ENCODE measurements at places on chromosomes 4 and X. TPM values are rescaled to one million over a fixed set of nuclear protein-coding genes. Genes with fewer than 3 reads are reported as not detected.
A peak's percentile ranks its signal among the peaks of the same experiment; 100 is the strongest.

The TMEM192 gene
- total RNA-seq: 26.6 TPM

The SLC34A2 gene
- total RNA-seq: not detected

The TKTL2 gene
- total RNA-seq: not detected

The RBM3 gene
- 354 TPM for total RNA-seq

The HTN3 gene
- total RNA-seq: not detected

The CFI gene
- not detected for total RNA-seq

The FAM13A gene
- total RNA-seq: 11.1 TPM

The KCNE5 gene
- 1.4 TPM for total RNA-seq

The CLDN34 gene
- not detected for total RNA-seq

The RAB9A gene
- 28.0 TPM for total RNA-seq

The ETDB gene
- not detected for total RNA-seq

The CSAG2 gene
- not detected for total RNA-seq

The MAGEA10 gene
- total RNA-seq: not detected

The SMR3B gene
- not detected for total RNA-seq

The TCP11X1 gene
- not detected for total RNA-seq

- peak; percentile 80 for DNase-seq
These were observed 22.2 kb downstream of the PDGFC start for GRCh38 chr4:156949373-156949814.

DNA sequence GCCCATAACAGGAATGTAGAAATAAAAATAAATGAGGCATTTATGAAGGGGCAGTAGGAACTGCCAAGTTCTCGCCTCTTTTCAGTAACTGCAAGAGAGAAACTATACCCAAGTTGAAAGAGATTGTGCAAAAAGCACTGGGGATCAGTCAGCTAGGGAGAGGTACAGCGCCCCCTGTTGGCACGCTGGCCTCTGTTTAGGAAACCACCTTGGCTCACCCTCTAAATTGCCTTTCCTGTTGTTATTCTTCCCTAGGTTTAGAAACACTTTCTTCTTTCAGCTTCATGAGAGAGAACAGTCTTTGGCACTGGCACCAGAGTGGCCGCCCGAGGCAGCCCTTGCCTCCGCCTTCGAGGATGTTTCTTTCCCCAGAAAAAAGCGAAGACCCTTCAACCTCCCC lies 348.5 kb downstream of the MID1IP1 start:
- DNase-seq: peak; percentile 62
- H3K36me3 ChIP-seq: no peaks in the 10 kb centered on the region
- peaks cover 59% of the 10 kb centered on the region for H3K27me3 ChIP-seq
- no peaks in the 10 kb centered on the region for H3K4me1 ChIP-seq
- H3K4me3 ChIP-seq: no peak overlapping the region
- no peak overlapping the region for H3K27ac ChIP-seq

GRCh38 chrX:150887906-150888465 lies 10.5 kb downstream of the CD99L2 start:
- peaks cover 8% of the 10 kb centered on the region for H3K4me1 ChIP-seq
- H3K27me3 ChIP-seq: no peaks in the 10 kb centered on the region
- H3K27ac ChIP-seq: no peak overlapping the region
- no peak overlapping the region for H3K4me3 ChIP-seq
- peak; percentile 44 for DNase-seq

- H3K4me3 ChIP-seq: no peak overlapping the region
- peak overlapping the region; percentile 68 for H3K27ac ChIP-seq
- no peak for DNase-seq
- no peaks in the 10 kb centered on the region for H3K36me3 ChIP-seq
- H3K27me3 ChIP-seq: no peaks in the 10 kb centered on the region
These were observed 668.1 kb downstream of the RAPGEF2 start for GRCh38 chr4:159770969-159771368.

DNA sequence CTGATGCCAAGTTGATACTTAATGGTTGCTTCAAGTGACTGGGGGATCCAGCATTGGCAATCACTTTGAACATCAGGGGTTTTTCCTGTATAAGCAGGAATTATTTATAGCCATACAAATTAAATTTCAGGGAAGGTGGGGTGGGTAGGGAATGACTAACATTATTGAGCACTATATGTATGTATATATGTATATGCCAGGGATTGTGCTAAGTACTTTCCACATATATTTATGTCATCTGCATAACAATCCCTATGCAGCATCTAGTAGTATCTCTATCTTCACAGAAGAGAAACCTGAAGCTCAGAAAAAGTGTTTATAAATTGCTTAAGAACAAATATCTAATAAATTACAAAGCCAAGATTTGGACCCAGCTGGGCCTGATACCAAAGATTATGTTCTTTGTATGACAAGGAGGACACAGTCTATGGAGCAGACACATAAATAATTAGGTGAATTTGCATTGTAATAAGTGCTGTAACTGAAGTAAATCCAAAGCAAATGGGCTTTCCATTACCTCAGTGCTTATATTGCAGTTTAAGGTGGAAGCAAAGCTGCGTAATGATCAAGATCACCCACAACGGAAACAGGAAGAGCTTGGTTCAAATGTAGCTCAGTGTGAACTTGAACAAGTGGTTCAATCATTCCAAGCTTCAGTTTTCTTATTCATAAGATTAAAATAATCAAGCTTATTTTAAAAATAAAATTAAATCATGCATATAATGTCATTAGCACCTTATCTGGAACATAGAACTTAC lies 18.9 kb upstream of the RASGEF1B start:
- H3K4me1 ChIP-seq: peaks cover 2% of the 10 kb centered on the region
- H3K27me3 ChIP-seq: no peaks in the 10 kb centered on the region
- no peak overlapping the region for H3K4me3 ChIP-seq

GRCh38 chr4:105306158-105306781 lies 159.6 kb downstream of the TET2 start:
- H3K27ac ChIP-seq: peak overlapping the region; percentile 54
- peak; percentile 32 for DNase-seq
- peaks cover 6% of the 10 kb centered on the region for H3K4me1 ChIP-seq
- peaks cover 6% of the 10 kb centered on the region for H3K36me3 ChIP-seq

- no peaks in the 10 kb centered on the region for H3K4me1 ChIP-seq
- no peaks in the 10 kb centered on the region for H3K36me3 ChIP-seq
- no peak within 1 kb of the TSS for H3K27ac ChIP-seq
- DNase-seq: no peak
- H3K4me3 ChIP-seq: no peak within 1 kb of the TSS
These were observed at the start of gene TRIM61 for GRCh38 chr4:164977243-164978164. TRIM61 (minus strand) TSS chr4:164977657; CDS start chr4:164970002, 7,655 bp downstream.

DNA sequence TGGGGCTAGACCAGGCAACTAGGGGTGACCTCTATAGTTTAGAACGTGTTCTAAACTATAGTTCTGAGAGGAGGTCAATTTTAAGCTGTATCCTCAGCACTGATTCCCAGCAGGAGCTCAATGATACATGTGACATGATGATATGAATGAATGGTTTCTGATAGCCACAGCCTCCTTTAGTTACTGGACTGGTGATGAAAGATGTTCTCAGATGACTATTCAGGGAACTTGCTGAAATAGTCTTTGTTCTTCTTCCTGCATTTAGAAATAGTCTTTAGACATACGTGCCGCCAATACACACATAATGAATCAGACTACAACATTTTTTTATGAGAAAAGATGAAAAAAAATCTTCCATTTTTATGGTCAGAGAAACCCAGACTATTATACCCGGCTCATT lies 116.3 kb upstream of the TMEM150C start:
- H3K27me3 ChIP-seq: no peaks in the 10 kb centered on the region
- DNase-seq: no peak
- no peak overlapping the region for H3K4me3 ChIP-seq
- H3K4me1 ChIP-seq: no peaks in the 10 kb centered on the region
- H3K27ac ChIP-seq: no peak overlapping the region

DNA sequence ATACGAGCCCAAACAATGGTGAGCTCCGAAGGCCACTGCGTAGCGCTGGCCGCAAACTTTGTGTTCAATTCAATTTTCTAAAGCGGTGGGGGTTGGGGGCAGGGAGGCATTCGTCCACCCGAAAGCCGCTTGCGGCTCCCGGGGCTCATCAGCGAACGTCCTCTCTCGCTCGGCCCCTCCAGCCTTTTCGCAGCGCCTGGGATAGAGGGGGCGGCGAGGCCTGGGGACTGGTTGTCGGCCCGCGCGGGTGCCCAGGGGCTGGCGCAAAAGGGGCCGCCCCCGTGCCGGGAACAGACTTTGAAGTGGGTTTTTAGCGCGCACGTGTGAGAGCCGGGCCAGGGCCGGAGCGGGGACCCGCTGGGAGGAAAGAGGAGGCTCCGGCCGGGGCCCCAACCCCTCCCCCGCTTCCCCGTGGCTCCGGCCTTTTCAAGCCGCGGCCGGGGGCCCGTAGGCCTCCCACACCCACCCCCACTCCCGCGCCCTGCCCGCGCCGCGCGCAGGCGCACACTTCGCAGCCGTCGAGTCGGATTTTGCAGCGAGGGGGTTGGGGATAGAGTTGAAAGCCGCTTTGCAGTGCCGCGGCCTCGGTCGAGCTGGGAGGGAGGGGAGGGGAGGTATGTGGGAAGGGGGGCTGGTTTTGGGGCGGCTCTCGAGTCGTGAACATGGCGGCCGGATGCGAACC lies 8.3 kb downstream of the ZIC3 start:
- H3K4me1 ChIP-seq: no peaks in the 10 kb centered on the region
- DNase-seq: no peak
- H3K27ac ChIP-seq: no peak overlapping the region
- H3K36me3 ChIP-seq: no peaks in the 10 kb centered on the region
- no peak overlapping the region for H3K4me3 ChIP-seq

DNA sequence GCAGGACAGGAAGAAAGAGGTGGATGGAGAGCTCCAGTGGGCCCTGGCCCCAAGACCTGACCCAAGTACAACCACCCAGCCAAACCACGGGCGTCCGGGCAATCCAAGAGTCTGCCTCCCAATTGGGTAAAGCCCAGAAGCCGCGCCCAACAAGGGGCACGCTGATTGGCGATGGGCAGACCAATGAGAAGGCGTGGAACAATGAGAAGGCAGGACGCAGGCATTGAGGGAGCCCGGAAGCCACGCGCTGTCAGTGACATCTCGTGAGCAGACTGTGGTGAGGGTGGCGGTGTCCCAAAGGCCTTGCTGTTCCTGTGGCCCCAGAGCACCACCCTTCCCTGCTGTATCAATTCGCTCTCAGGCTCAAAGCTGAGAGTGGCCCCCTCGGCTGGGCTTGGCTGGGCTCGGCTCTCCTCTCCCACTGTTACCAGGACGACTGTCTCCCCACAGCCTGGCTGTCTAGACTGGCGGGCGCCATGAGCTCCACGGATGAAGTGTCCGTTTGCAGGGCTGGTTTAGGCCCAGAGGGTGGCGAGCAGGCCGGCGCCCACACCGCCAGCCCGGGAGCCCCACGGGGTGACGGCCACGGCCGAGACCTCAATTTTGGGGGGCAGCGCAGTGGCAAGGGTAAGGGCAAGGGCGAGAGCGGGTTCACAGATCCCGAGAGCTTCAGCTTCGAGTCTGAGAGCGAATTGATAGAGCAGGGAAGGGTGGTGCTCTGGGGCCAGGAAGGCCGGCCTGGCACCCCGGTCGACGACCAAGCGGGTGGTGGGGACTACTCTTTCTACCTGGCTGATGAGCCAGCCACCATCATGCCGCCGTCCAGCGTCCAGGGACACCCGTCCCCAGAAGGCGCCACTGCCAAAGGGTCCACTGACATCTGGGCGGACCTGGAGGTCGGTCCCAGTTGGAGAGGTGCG lies at the start of gene LOC101059915:
Gene LOC101059915 (plus strand): TSS at position 219 of the 920 bp plus-strand sequence.
- DNase-seq: no peak
- H3K4me1 ChIP-seq: no peaks in the 10 kb centered on the region
- no peak within 1 kb of the TSS for H3K27ac ChIP-seq
- no peaks in the 10 kb centered on the region for H3K36me3 ChIP-seq
- H3K4me3 ChIP-seq: no peak within 1 kb of the TSS

GRCh38 chr4:38857354-38858096 lies 908 bp upstream of the TLR6 start:
- peak; percentile 92 for DNase-seq
- H3K27me3 ChIP-seq: no peaks in the 10 kb centered on the region
- peak overlapping the region; percentile 75 for H3K4me3 ChIP-seq
- H3K27ac ChIP-seq: peak overlapping the region; percentile 91

DNA sequence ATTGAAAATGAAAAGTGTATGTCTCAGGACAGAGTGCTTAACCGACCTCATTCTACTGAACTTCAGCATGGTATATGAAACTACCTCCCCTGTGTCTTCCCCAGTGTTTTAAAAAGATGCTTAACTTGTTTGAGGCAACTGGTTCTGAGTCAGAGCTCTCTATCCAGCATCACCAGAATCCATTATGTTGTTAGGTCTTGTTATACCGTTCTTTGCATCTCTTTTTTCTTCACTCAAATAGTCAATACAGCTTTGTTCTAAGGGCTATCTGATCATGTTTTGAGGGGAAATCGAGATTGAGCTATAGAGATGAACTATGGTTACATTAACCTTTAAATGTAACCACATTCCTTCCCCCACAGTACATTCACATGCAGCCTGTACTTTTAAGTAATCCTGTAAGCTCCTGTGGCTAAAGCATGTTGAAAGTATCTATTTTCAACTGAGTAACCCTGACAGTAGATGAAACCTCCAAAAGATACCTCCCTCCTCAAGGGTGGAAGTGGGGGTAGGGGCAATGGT lies 514.4 kb downstream of the RPA4 start:
- peaks cover 6% of the 10 kb centered on the region for H3K4me1 ChIP-seq
- no peak overlapping the region for H3K4me3 ChIP-seq
- no peak overlapping the region for H3K27ac ChIP-seq
- no peaks in the 10 kb centered on the region for H3K36me3 ChIP-seq

GRCh38 chr4:128031756-128032384 lies 29.2 kb upstream of the LARP1B start:
- no peaks in the 10 kb centered on the region for H3K4me1 ChIP-seq
- H3K27me3 ChIP-seq: no peaks in the 10 kb centered on the region
- DNase-seq: no peak

DNA sequence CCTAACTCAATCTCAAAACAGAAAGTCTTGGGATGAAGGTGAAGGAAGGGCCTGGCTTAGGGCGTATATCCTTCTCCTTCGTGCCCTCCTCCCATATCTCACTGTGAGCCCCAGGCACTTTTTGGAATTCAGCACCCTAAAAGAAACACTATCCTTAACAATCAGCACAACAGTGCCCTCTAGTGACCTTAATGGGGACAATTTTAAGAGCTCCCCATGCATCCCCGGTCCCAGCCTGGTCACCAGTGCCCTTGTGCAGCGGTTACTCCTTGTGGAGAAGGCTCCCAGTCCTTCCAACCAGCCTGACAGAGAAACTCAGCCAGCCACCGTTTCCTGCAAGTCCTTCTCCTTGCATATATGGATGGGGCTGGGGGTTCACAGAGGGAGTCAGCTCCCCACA lies 4.2 kb downstream of the PAK3 start:
- peak; percentile 75 for DNase-seq
- peaks cover under 1% of the 10 kb centered on the region for H3K36me3 ChIP-seq
- H3K27me3 ChIP-seq: peaks cover 37% of the 10 kb centered on the region
- H3K4me3 ChIP-seq: no peak overlapping the region

GRCh38 chr4:84856468-84857049 lies 109.9 kb downstream of the WDFY3 start:
- no peak overlapping the region for H3K4me3 ChIP-seq
- no peak overlapping the region for H3K27ac ChIP-seq
- no peak for DNase-seq
- no peaks in the 10 kb centered on the region for H3K27me3 ChIP-seq

DNA sequence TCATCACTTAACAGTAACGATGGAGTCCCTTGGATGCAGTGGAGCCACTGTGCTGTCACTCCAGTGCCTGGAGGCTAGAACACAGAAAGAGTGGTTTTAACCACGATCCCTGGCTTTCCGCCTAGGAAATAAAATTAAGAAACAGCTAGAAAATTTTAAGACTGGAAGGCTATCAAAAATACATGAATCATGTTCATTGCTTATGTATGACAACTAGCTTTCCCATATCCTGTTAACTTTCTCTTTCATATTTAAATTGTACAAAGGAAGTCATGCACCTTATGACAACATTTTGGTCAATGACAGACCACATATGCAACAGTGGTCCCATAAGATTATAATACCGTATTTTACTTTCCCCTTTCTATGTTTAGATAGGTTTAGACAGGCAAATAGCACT lies 115.1 kb downstream of the GALNTL6 start:
- no peak overlapping the region for H3K27ac ChIP-seq
- no peaks in the 10 kb centered on the region for H3K4me1 ChIP-seq
- no peak for DNase-seq
- no peaks in the 10 kb centered on the region for H3K36me3 ChIP-seq

All from MCF 10A (cell line).